Activated CD8-positive, alpha-beta T cell treated with anti-CD3 and anti-CD28 coated beads, Interleukin-2, amount 10 ng/mL, durations not matched to agents 7 days and 5 days (primary cell): ENCODE measurements at places on chromosomes 12 and 14. TPM values are rescaled to one million over a fixed set of nuclear protein-coding genes. Genes with fewer than 3 reads are reported as not detected.

B4GALNT1 gene
- 0.84 TPM for total RNA-seq

CLEC4C gene
- total RNA-seq = not detected

CIROP gene
- not detected for total RNA-seq

MYH6 gene
- not detected for total RNA-seq

SPRYD3 gene
- total RNA-seq = 31.2 TPM

PRICKLE1 gene
- 0.11 TPM for total RNA-seq

KRT82 gene
- total RNA-seq = not detected

KRT86 gene
- 1.1 TPM for total RNA-seq

SLC6A15 gene
- total RNA-seq = not detected

IL23A gene
- total RNA-seq = 3.5 TPM

NUP107 gene
- total RNA-seq = 103 TPM

SOX5 gene
- not detected for total RNA-seq

CMA1 gene
- 0.52 TPM for total RNA-seq

TAS2R9 gene
- not detected for total RNA-seq

PLBD1 gene
- total RNA-seq = not detected

LRTM2 gene
- total RNA-seq = not detected

HCFC2 gene
- total RNA-seq = 12.0 TPM

RESF1 gene
- total RNA-seq = 126 TPM
